ENCODE measurements at places on chromosomes 2 and 18.

GRCh38 chr2:187569042-187569441 lies 14.8 kb upstream of the TFPI start:
- no peak for DNase-seq

DNA sequence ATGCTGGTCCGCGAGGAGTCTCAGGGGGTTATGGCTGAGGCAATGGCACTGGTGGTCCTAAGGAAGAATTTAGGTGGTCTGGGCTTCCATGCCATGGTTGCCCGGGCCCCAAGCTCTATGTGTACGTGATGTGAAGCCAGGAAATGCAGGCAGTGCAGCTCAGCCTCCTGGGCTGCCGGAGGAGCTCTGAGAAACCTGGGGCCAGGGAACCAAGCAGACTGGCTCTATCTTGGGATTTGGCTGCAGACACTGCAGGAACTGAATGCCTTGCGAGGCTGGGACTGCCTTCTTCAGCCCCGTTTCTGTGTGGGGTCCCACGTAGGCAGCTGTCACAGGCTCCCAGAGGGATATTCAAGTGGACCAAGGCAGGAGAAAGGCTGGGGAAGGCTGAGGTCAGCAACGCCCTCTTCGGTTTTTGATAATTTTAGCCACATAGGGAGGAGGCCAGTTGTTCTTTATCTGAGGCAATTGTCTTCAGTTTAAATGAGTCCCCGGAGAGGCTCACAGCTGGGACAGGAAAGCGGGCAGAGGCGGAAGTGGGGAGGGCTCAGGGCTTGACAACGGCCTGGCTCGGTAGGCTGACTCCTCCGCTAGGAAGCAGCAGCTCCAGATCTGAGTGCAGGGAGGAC lies 77.7 kb downstream of the RHOB start:
- DNase-seq, result no peak

- DNase-seq, result no peak
Observed at GRCh38 chr2:127416506-127417001, 1.7 kb upstream of the PROC start.

GRCh38 chr18:74517236-74517630 lies 17.1 kb upstream of the CNDP1 start:
- no peak for DNase-seq

- DNase-seq, result no peak
Observed at GRCh38 chr18:63309422-63309821, 10.1 kb downstream of the BCL2 start.

- DNase-seq, result no peak
Observed at GRCh38 chr2:55879976-55880375, 43.6 kb downstream of the EFEMP1 start.

DNA sequence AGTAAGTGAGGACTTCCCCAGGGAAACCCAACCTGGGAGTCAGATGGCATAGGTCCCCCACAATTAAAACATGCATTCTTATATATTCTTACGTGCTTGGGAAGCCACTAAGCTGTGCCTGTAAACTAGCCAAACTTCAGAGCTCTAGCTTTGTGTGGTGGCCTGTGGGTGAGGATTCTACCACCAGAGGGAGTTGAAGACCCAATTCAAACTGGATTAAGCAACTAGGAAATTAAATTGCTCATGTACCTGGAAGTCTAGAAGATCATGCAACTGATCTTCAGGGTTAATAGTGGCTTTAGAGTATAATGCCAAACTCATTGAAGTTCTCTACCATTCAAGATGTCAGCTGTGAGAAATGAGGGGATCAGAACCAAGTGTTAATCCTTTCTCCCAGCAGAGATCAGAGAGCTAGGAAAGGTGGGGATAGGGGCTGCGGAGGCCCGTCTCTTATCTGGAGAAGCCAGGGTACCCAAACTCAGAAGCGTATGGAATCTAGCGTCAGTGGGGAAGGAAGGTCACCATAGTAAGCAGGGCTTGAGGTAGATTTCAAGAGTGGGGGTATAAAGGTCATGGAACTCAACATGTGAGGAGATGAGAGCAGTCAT lies 53.2 kb upstream of the CCDC85A start:
- no peak for DNase-seq

DNA sequence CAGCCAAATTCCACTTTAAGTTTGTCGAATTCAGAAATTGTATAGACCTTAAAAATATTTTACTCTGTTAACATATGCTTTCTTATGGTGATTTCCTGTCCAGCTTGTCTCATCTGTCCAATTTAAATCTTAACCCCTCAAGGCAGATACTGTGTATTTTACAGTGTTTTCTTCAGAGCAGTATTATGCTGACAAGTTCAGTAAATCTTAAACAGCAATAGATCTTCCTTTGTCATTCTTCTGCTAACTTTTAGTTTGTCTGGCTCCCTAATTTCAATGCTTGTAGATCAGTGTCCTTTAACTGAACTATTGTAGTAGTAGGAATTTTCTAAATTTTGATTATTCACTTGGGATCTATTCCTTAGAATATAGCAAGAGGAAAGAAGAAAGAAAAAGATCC lies 52.8 kb upstream of the MEIS1 start:
- no peak for DNase-seq

GRCh38 chr2:209648714-209649113 lies 122.9 kb upstream of the UNC80 start:
- no peak for DNase-seq

- DNase-seq, result no peak
Observed at GRCh38 chr18:65527879-65528633, 222.8 kb upstream of the CDH7 start.

- DNase-seq, result peak; percentile 92
Observed at GRCh38 chr2:172102391-172103359, at the start of gene DLX2. TSS of gene DLX2 (minus strand) at chr2:172102900. CDS start at chr2:172102538, 362 bp downstream.

- DNase-seq, result no peak
Observed at GRCh38 chr2:120179396-120179795, 43.8 kb downstream of the TMEM185B start.

DNA sequence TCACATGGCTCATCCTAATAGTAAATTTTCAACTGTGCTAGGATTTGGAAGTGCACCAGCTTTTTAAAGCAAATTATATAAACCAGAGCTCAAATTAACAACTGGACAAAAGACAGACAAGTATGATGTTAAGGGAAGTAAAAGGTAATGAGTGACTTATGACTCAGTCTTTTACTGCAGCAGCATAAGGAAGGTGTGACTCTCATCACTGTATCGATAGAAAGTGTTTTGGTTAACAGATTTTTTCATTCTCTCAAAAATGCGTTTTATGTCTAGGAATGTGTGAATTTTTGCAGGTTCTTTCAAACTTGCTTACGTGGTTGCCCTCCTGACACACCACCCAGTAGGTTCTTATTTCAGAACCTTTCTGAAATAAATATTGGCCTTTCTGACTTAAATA lies 244.2 kb upstream of the BOD1L2 start:
- no peak for DNase-seq

GRCh38 chr2:102632380-102633175 lies 13.2 kb downstream of the SLC9A2 start:
- no peak for DNase-seq

GRCh38 chr2:19120941-19121750 lies 237.3 kb downstream of the OSR1 start:
- DNase-seq, result no peak

DNA sequence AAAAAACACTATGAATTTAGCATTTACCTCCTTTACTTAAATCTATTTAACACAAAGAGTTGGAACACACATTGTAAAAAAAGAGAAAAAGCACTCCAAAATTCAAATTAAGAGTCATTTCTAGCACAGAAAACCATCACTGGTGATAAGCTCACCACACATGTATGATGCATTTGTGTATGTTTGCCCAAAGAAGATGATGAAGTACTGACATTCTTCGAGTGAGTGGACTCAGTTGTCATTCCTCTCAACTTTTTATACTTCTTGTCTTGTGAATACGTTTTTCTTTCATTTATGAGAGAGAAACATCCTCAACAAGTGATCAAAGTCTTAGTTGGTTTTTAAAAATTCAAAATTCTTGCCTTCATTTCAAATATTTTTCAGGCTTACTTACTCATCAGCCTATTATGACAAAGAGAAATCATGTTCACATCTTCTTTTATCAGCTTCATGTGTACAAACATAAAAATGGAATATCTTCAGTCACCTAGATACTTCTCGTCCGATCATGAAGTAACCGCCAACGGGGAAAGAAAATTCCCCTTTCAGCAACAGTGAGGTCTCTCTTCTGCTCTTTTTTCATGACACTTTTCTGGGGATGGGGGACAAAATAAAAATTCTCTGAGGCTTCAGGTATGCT lies 1.5 kb downstream of the DSEL start:
- no peak for DNase-seq

DNA sequence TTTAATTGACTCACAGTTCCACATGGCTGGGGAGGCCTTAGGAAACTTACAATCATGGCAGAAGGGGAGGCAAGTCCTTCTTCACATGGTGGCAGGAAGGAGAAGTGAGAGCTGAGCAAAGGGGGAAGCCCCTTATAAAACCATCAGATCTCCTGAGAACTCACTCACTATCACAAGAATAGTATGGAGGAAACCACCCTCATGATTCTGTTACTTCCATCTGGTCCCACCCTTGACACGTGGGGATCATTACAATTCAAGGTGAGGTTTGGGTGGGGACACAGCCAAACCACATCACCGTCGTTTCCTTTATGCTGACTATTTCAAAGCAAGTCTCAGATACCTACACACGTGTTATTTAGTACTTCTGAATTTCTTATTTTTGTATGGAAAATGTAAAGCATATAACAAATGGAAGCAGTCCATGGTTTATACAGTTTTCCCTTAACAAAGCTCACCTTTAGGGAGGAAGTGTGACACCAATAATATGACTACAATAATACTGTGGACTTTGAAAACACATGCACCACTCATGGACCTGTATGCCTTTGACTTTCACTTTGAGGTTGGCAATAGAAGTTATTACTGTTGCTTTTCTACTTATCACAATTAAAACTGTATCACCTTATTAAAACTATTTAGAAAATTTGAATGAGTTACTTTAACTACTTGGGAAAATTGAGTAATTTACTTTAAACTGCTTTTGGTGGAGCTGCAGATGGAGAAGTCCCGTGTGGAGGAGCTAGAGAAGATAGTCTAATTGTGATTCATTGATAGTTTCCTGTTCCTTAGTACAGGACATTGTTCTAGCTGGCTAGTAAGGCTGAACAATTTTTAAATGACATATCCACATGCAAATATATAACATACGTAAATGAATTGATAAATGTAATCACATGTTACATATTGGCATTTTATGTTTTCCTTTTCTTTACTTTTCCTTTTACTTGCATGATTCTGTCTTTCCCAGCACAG lies 37.3 kb downstream of the MTCL1 start:
- no peak for DNase-seq

- DNase-seq, result no peak
Observed at GRCh38 chr2:152609699-152610098, 107.6 kb downstream of the PRPF40A start.

Measured in colonic mucosa (tissue), 4 donors.